ENCODE measurements at places on chromosomes 16 and 17.

- no peak for DNase-seq
Observed at GRCh38 chr17:79464318-79465010, 146.4 kb downstream of the RBFOX3 start.

GRCh38 chr17:35289222-35289621 is 46.4 kb downstream of the SLFN5 start:
- DNase-seq, result no peak

DNA sequence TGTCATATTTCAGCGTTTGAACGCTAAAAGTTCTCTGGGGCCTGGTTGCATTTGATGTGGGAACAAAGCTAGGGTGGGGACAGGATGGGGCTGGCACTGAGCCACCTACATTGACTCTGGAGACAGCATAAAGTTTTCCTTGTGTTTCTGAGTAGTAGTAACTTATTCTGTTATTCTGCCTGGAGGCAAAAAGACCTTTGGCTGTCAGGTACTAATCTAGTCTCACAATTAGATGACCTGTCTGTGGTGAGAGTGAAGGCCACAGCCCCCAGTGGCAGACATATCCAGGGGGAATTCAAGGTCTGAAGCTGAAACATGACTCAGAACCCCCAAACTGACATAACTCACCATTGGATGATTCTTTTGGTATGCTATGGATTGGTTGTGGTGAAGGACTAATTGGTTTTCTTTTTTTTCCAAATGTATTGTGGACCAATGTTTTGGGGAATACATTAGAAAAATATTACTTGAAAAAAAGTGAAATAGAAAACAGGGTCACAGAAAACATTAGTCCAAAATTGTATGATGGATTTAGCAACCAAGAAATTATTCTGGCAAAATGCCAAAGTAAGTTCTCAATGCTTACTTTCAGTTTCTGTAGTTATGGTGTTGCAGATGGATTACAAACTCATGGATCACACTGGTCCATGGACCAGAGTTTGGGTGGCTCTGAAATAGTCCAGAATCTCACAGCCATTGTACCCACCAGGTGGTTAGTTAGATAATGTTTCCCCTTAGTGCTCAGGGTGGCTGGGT is 10.5 kb upstream of the SALL1 start:
- DNase-seq, result no peak

DNA sequence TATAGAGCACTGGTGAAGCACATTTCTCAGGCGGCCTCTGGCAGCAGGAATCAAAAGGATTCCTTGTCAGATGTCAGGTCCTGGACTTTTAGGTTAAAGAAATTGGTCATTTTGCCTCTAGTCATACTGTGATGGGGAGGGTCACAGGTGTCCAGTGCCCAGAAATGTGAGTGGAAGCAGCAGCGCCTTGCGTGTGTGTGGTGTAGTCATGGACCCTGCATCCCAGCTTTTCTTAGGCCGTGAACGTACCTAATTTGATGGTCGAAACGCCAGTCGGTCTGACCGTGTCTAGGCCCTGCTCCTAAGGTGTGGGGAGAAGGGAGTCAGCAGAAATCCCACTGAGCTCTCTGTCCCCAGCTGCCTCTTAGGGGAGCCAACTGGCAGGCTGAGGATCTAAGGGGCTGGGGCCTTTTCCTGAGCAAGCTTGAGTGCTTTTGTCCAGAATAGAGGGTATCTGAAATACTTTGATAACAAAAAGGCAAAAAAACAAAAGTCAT is 32.0 kb downstream of the POLR3E start:
- DNase-seq, result no peak

- no peak for DNase-seq
Observed at GRCh38 chr16:3180445-3180878, 7.5 kb upstream of the OR1F1 start.

- no peak for DNase-seq
Observed at GRCh38 chr17:5555254-5555653, 29.1 kb downstream of the NLRP1 start.

GRCh38 chr16:3051009-3051408 is 4.6 kb downstream of the MMP25 start:
- no peak for DNase-seq

DNA sequence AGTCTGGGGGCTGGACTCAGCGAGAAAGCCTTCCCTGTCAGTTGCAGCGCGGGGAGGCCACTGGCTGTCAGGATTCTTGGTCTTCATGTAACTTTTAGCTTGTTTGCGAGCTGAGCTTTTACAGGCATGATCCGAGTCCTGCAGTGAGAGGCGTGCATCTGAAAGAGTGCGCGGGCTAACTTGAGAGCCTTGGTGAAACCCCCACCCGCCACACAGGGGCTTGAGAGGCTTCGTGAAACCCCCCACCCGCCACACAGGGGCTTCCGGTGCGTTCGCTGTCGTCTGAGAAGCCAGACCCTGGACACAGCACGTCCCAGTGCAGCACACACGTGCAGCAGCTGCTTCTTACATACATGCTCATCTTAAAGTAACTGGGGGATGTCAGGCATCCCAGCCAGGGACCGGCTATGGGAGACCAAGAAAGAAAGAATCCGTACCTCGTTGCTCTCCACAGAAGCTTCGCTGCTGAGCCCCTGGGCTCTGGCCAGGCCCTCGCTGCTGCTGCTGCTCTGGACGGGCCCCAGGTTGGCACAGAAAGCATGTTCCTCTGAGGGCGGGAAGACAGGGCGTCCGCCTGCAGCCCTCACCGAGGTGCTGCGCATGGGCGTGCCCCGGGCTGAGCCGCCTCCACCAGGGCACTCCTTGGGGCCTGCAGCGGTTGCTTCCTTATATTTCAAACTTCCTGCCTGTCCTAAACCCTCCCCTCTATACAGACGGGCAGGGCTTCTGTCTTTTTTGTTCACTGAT is 7.8 kb downstream of the NUDT16L1 start:
- DNase-seq, result no peak

- DNase-seq, result no peak
Observed at GRCh38 chr16:87066133-87067002, 250.8 kb downstream of the C16orf95 start.

GRCh38 chr17:50458701-50459676 is 9.7 kb downstream of the CHAD start:
- no peak for DNase-seq

DNA sequence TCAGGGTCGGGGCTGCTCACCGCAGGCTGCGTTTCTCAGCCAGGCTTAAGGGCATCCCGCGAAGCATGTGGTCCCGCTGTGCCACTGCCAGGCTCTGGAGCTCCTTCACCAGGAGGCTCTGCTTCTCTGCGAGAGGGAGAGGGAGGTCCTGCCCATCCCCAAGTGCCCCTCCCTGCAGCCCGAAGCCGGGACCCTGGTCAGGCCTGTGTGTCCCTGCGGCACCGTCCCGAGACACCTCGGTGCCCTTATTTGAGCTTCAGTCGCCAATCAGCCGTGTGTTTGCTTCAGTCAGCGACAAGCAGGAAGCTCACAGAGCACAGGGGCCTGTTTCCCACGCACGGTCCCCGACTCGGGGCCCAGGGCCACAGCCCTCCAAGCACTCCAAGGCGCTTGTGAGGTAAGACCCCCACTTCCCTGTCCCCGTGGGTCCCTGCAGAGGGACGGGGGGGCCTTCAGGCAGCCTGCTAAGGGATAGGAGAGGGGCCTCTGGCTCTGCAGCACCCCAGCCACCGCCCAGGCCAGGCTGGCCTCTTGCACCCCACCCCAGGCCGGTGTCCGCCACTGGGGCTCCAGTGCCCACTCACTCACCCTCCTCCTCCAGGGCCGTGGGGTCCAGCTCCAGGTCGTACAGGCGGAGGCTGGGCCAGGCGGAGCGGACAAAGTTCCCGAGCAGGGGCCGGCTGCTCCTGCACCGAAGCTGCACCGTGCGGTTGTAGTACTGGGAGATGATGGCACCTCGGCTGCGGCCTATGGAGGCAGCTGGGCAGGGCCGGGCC is 3.2 kb downstream of the TMC6 start:
- no peak for DNase-seq

DNA sequence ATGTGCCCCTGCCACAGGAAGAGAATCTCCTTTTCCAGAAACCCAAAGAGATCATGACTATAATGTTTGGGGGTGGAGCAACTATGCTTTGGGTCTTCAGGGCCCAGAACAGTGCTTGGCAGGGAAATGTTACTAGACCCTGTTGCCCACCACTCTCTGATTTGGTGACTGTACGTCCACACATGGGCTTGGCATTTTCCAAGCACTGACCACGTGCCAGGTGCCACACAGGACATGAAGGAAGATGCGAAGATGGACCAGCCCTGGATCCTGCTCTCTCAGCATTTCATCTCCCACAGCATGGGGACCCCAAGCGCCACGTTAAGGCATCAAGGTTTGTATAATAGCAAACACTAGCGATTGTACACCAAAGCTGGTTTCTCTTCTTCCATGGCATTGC is 50.1 kb downstream of the GSG1L start:
- no peak for DNase-seq

DNA sequence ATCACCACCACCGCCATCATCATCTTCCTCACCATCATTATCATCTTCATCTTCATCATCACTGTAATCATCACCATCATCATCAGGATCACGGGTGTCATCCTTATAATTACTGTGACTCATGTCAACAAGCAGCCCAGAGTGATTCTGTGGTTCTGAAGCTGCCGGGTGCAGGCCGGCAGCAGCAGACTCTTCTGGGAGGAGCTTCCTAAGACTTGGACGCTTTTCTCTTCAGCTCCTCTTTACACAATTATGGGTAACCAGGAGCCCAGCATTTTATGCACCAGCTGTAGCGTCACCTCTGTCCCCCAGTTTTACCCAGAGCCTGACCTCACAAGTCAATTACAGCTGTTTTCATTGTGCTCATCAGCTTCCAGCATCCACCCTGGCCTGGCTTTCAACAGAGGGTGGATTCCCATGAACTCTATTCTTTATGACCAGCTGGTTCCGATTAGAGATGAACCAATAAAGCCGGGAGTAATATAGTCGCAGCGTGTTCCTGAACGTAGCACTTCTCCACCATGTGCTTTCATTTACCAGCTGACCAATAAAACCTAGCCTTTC is 275.8 kb downstream of the FOXL1 start:
- DNase-seq, result no peak

DNA sequence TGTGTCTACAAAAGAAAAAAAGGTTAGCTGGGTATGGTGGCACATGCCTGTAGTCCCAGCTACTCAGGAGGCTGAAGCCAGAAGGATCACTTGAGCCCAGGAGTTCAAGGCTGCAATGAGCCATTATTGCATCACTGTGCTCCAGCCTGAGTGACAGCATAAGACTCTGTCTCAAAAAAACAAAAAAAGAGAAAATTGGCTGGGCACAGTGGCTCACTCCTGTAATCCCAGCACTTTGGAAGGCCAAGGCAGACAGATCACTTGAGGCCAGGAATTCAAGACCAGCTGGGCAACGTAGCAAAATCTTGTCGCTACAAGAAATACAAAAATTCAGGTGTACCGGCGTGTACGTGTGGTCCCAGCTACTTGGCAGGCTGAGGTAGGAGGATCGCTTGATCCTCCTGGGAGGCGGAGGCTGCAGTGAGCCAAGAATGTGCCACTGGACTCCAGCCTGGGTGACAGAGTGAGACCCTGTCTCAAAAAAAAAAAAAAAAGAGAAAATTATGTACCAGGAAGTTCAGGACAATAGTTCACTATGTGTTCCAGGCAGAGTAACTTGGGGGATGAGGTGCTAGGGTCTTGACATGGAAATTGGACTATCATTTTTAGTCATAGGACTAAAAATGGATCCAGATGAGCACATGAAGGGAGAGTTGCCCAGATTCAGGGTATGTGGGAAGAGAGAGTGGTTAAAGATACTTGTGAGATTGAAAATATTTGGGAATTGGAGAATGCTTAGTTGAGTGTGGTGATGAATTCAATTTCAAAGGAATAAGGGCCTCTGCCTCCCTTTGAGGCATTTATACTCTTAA is 11.0 kb downstream of the ALDH3A2 start:
- no peak for DNase-seq

DNA sequence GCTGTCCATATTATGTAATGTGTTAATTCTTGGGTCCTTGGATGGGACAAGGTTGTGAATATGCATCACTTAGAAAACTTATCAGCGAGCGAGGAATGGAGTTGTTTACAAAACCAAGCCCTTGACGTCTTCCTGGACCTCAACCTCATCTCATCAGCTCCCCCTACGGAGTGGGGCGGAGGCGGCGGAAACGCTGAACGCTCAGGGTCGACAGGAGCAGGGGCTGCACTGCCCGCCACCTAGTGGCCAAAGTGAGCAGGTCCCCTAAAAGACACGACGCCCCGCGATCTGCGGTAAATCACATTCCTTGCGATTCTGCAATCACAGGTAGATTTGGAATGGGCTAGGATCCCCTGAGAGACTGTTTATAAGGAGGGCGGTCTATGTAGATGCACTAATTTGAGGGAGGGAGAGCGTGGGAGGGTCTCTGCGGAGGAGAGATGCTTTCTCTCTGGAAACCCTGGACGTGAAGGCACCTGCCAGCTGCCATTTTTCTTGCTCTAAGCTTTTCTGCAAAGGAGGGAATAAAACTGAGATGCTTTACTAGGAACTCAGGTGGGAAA is 5.4 kb upstream of the ICAM2 start:
- peak; percentile 93 for DNase-seq

DNA sequence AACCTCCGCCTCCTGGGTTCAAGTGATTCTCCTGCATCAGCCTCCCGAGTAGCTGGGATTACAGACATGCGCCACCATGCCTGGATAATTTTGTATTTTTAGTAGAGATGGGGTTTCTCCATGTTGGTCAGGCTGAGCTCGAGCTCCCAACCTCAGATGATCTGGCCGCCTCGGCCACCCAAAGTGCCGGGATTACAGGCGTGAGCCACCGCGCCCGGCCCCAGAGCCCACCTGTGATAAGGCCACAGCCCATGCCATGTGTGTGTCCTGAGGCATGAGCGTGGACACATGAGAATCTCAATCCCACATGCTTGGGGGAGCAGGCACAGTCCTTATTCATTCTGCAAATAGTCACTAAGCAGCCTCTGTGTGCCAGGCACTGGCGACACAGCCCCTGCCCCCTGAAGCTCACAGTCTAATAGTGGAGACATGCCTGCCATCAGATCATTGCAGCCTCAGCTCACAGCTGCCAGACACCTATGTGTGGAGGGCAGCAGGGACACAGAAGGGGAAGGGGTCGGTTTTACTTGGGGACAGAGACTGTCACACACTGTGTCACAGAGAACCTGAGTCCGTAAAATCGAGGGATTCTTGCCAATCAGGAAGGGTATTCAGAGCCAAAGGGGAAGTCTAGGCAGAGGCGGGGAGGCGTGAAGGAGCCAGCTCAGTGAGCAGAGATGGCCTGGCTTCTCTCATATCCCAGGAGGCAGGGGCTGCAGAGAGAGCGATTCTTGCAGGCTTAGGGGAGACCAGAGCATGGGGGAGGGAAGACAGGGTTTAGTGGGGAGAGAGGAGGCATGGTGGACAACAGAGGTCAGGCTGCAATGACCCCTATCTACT is 9.4 kb upstream of the ABCC3 start:
- DNase-seq, result no peak

DNA sequence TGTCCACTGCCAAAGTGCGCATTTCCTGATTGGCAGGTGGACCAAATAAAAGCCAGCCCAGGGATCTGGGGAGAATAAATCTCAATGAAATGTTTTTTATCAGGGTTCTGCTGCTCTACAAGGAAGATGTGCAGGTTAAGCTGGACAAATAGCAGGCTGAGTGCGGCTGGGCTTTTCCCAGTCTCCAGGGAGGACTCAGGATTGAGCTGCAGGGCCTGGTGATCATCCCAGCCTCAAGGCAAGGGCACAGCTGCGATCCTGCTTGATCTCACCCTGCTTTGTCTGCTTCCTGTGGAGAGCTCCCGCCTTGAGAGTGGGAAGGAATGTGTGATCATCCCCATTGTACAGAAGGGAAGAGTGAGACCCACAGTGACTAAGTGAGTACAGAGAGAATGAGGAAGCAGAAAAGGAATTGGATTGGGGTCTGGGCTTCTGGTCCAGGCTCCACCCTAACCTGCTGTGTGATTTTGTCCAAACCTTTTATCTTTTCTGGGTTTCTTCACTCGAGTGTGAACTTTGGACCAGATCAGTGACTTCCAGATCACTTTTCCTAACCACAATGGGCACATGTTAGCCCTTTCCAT is 75.3 kb upstream of the CRHR1 start:
- DNase-seq, result no peak
